ENCODE measurements at places on chromosomes 1 and 21. TPM values are rescaled to one million over a fixed set of nuclear protein-coding genes. Genes with fewer than 3 reads are reported as not detected.

DNA sequence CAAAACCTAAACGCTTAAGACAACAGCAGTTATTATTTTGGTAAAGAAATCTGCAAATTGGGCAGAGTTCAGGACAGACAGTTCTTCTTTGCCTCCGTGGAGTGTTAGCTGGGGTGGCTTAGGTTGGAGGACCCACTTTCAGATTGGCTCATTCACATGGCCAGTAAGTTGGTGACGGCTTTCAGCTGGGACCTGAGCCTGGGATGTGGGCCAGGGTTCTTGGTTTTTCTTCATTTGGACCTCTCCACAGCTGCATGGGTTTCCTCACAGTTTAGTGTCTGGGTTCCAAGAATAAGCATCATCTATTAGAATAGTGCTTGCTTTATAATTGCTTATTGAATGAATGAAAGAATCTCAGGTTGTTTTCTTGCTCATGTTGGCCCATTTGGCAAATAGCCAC lies 72.2 kb downstream of the ATF6 start:
- DNase-seq = no peak

DNA sequence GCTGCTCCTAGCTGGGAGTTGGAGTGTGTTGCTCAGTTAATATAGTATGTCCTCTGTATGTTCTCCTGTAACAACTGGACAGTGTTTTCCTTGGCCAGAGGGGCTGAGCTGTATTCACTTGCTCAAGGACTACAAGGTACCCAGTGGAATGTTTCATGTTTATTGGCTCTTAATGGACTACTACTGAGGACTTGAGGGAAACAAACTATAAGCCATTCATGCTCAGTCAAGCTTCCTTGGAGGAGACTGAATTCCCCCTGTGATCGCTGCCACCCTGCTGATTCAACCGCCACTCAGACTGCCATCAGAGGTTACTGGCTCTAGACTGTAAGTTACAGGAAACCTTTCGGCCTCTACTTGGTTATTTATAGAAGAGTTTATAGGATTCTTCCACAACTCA lies 166.6 kb downstream of the ZC3H11B start:
- no peak for DNase-seq

- DNase-seq = no peak
Observed at GRCh38 chr1:22828484-22829308, 118.1 kb downstream of the EPHB2 start.

GRCh38 chr1:8925406-8925805 lies 20.3 kb upstream of the CA6 start:
- no peak for DNase-seq

DNA sequence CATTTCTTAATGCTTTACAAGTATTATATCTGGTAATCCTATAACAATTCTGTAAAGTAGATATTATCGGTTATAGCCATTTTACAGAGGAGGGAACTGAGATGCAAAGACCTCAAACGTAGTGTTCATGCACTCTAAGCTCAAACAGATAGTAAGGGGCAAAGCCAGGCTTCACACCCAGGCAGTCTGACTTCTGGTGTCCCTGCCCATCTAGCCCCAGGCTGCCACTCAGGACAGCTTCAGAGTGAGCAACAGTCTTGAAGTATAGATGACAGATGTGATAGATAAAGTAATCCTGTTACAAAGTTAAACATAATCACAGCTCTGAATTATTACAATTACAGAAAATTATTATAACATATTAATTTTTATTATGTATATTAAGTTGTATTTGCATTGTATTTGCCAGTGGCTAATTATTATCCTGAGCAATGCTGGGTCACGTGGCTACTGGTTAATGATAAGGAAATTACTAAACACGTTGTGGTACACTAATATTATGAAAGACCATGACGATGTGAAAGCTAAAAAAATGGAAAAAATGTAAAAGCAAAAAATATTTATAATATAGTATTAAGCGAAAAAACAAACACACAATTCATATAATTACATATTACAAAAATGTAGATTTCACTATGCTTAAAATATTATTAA lies 6.1 kb upstream of the TRAF3IP3 start:
- DNase-seq = no peak

The RHD gene
- not detected for polyA plus RNA-seq

The RPE65 gene
- polyA plus RNA-seq = not detected

The VTCN1 gene
- polyA plus RNA-seq = not detected

The NPL gene
- polyA plus RNA-seq = 0.14 TPM

The NUDT4B gene
- polyA plus RNA-seq = 34.5 TPM

The PPM1J gene
- 3.1 TPM for polyA plus RNA-seq

The ARHGAP29 gene
- polyA plus RNA-seq = 47.2 TPM
